ENCODE measurements at places on chromosomes 1 and 21. TPM values are rescaled to one million over a fixed set of nuclear protein-coding genes. Genes with fewer than 3 reads are reported as not detected.
A peak's percentile ranks its signal among the peaks of the same experiment; 100 is the strongest.

GRCh38 chr1:150149271-150150132 is at the start of gene PLEKHO1:
Gene PLEKHO1 (plus strand): TSS chr1:150149916. CDS start chr1:150150258, 342 bp downstream.
- DNase-seq: peak; percentile 63

- DNase-seq: no peak
Observed at GRCh38 chr1:26045722-26046245, at the start of gene SLC30A2. Gene SLC30A2 (minus strand): TSS chr1:26046118. CDS start chr1:26045896, 222 bp downstream.

DNA sequence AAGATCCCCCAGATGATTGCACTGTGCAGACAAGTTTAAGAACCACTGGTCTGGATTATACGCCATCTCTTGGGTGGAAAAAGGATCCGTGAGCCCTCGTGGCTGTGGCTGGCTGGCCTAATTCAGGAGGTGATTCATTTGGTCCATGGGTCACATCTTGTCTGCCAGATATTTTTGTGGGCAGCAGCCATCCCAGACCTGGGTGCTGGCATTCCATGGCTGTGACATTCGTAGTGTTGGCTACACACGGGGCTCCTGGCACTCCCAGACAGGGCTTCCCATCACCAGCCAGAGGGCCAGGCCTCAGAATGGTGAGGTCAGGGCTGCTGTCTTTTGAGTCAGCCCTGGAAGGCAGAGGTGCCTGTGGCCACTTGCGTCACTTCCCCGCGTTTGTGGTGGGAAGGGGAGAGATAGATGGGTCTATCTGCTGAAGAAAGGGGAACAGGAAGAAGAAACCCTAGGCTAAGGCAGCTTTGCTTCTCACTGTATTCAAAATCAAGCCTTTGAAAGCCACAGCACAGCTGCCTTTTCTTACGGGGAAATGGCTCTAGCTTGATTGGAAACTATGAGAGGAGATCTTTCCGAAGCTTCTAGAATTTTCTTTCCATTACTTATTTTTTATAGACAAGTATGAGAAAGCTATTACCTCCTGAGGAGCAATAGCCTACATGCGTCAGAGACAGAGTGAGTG is 32.4 kb downstream of the EIF2D start:
- DNase-seq: no peak

DNA sequence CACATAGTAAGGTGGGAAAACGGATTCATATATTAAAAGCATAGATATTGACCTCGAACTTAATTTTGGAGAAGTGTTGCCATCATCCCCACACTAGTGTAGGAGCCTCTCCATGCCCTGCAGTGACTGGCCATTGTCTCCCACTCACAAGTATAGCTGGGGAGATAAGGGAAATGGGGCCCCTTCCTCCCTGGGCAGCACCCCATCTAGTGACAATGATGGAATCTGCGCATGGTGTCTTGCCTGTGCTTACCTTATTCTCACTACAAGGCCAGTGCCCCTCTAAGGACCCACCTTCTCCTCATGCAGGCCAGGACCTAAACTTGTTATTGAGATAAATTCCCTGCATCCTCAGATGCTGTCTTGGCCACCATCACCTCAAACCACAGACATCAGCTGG is 374.9 kb downstream of the NTNG1 start:
- DNase-seq: no peak

Gene RGS8
- total RNA-seq: not detected

Gene RIMS3
- 4.2 TPM for total RNA-seq

- DNase-seq: no peak
Observed at GRCh38 chr1:5632814-5633213, 359.4 kb downstream of the NPHP4 start.

- no peak for DNase-seq
Observed at GRCh38 chr1:54698346-54698745, 17.3 kb upstream of the TTC4 start.

Gene IL10
- not detected for total RNA-seq

- no peak for DNase-seq
Observed at GRCh38 chr1:111535256-111536191, 32.1 kb upstream of the ADORA3 start.

Gene NPHS2
- total RNA-seq: not detected

- no peak for DNase-seq
Observed at GRCh38 chr21:16404776-16405175, 675.0 kb downstream of the USP25 start.

Gene TNFRSF8
- total RNA-seq: 0.30 TPM

GRCh38 chr1:184050636-184051035 is 894 bp upstream of the TSEN15 start:
- DNase-seq: peak; percentile 11

DNA sequence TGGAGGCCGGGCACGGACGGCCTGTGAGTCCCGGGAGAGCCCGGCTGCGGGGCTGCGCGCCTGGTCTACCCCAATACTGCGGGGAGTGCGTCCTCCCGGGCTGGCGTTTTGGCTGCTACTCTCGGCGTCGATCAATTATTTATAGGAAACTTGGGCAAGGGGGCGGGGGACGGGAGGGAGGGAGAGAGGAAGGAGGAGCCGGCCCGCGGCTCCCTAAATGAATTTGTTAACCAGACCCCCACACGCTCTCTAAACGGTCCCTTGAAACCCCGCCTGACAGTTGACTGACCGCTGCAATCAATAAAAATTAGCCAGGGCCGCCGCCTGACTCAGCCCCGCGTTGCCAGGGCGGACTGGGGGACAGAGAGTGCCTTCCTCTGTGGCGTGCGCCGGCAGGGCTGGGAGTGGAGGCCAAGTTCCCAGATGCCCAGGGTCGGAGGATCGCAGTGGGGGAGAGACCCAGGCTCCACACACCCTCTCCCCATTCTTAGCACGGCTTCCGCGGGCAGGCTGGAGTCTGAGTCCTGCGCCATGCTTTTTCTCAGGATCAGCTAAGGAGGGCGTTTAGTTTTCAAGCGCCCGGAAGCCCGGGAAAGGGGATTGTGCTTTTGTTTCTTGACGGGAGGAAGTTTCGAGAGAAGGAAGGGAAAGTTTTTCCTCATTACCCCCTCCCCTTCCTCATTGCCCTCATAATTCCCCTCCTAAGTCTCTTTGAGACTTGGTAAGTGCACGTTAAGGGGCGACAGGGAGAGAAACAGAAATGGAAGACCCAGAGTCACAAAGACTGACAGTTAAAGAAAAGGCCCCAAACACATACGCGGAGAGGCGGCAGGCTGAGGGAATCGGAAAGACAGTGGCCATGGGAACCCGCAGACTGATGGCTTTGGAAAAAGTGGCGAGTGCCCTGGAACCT is 6.2 kb downstream of the PAX7 start:
- DNase-seq: no peak

DNA sequence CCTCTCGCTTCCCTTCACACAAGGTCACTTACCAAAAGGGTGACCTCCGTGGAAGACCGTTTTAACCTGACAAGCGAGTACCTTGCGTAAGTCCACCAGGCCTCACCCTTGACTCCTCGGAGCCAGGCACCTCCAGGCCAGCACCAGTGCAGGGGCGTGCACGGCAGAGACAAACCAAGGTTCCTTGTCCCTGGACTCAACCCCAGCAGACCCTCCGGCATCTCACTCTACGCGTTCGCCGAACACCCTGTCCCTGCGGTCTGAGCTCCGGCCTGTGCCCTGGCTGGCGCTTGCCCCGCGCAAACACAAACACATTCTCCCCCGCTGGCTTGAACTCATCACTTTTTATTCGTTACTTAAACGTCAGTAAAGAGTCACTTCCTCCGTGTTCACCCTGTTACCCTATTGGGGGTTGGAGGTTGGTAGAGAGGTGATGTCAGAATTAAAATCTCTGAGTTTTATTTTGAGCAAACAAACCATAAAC is 4.5 kb downstream of the TBX15 start:
- DNase-seq: no peak
